ENCODE measurements at places on chromosomes 2 and 18.
A peak's percentile ranks its signal among the peaks of the same experiment; 100 is the strongest.

- no peak for DNase-seq
Measured at GRCh38 chr2:167857416-167857815, 390.0 kb downstream of the STK39 start.

DNA sequence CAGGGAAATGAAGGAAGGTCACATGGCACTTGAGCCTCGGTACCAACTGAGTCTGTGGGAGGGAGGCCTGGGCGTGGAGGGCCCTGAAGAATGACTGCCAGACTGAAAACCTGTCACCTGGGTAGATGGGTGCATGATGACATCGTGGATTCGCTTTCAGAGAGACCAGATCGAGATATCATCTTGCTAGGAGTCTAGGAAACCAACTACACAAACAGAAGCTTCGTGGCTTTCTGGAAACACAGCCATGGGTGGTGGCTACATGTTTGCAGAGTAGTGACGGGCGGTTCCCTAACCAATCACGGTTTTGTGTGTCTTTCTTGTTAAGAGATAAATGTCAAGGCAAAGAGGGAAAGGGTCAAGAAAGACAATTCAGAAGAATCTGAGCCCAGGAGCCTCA lies 155.0 kb downstream of the EIPR1 start:
- peak; percentile 6 for DNase-seq

DNA sequence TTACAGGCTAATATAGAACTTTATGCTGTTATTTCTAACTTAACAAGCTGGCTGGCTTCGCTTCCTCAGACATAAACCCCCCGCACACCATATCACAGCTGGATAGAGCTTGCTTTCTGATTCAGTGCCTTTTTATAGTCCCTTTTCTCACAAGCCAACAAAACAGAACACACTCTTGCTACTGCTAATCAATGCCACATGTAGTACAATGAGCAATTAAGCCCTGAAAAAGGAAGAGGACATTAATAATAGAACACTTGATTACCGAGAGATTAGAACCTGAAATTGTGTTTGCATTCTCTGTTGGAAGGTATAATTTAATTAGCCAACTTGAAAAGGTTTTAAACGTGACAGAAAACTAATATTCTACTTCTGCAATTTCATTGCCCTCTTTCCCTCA lies 267.7 kb upstream of the CYRIA start:
- DNase-seq = no peak

- DNase-seq = no peak
Measured at GRCh38 chr18:1578505-1578904, 673.8 kb downstream of the ADCYAP1 start.

DNA sequence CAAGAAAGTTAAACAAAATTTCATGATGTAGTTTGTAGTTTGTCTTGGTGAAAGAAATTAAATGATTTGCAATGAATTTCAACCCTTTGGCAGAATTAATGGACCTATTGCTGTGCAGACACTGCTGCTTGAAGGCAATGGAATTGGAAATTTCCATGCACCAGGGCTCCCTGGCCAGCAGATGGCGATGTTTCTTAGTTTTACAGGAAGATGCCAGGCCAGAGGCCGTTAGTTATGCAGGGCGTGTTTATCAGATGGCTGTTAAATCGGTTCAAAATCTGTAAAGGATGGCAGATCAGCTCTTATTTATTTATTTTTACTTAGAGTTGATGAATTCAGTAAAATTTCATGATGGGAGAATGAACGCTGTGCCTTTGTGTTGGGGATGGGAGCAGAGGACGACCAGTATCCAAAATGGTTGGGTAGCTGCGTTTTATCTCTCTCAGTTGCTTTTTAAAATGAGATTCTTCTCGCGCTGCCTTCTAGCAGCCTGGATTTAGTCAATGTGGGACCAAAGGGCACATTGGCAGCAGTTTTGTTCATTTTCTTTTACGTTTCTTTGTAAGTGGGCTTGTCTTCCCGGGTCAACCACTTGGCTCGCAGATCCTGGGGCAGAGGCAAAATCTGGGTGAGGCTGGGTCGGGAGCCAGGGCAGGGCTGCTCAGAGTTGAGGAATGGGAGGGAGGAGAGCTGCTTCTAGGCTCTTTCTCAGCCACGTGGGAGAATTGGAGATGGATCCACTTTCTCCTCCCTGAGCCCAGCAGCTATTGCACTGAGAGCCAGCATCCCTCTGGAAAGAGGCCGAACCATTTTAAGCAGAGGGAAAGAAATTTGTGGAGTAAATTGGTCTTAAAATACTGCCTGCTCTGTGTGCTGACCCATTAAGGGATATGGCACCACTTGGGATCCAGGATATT lies 344.0 kb downstream of the PIK3C3 start:
- peak; percentile 78 for DNase-seq

- DNase-seq = peak; percentile 96
Measured at GRCh38 chr2:60515721-60516226, 37.7 kb downstream of the BCL11A start.

DNA sequence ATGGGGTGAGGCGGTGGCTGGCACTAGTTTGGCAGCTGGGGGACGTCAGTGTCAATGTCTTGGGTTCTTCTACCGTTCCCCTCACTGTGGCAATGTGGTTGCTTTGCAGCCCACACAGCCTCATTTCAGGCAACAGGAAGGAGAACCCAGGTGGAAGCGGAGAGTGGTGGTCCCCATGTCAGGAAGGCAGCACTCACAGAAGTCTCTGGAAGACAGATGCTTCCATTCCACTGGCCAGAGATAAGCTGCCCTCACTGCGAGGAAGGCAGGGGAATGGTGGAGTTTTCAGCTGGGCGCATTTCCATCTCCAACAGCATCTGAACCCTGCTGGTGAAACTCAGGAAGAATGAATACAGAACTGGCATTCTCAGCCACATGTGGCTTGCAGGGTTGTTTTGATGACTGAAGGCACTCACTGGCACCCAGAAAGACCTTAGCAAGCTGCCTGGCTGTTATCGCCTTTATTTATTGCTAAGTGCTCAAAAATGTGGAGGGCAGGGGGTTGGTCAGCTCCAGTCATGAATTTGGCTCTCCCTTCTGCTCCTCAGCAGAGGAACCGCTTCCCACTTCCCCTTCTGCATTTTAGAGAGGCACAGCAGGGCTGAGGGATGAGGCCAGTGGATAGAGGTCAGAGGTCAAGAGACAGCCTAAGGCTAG lies 19.4 kb downstream of the KCNIP3 start:
- peak; percentile 31 for DNase-seq

- DNase-seq = peak; percentile 0
Measured at GRCh38 chr2:153622285-153622684, 143.7 kb upstream of the RPRM start.

DNA sequence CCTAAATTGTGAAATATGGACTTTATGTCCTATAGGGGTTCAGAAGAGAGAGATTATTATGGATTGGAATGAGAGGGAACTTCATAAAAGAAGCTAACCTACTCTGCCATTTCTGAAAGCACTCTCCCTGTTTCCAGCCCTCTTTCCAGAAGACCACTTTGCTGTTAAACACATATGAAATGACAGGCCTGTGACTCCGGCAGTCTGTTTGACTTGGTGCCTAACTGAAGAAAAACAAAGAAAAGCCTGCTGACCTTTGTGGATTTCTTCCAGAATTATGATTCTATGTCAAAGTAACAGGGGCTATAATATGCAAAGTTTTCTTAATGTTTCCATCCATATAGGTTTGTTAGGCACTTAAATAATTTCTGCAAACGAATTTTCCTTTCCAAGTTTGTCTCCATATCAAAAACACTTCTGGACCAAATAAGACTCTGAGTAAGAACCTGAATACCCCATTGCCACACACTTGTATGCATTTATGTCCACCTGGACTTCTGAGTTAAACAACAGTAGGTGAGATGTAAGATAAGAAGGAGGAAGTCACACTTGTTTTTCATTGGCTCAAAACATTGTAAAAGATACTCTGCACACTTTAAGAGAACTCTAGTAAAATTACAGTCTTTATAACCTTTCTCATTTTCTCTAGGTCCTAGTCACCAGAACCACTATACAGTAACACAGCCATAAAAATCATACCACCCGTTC lies 111.7 kb downstream of the PIEZO2 start:
- no peak for DNase-seq

DNA sequence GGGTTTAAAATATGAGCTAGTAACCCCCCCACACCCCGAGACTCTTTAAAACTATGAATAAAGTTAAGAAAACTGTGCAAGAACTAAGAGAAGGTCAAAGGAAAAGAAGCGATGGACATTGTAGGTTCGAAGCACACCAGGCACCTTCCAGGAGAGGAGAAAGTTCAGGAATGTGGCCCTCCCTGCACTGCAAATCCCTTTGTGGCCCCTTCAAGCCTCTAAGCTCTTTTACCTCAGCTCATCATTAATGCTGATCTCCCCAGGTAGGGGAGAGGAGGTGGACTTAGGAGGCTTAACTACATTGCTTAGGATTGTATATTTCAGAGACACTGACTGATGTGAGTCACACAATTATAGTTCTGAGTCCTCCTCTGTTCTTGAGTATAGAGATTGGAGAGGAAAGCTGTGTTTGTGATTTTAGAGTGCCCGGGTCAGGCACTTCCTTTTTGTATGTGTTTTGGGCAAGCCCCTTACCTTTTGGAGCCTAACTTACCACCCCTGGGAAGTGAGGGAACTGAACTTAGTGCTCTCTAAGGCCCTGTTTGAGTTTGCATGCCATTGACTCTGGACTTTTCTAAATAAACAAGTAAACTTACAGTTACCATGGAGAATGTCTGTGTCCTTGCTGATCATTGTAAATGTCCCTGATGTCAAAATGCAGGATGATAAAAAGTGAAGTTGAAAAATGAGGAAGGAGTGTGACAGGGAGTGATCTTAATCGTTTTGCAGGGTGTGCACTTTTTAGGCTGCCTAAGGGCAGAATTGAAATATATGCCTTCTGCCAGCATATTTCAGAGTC lies 140.8 kb upstream of the ZEB2 start:
- peak; percentile 60 for DNase-seq

- DNase-seq = no peak
Measured at GRCh38 chr2:120514521-120514920, 168.6 kb downstream of the INHBB start.

GRCh38 chr2:188512456-188512855 lies 220.8 kb downstream of the GULP1 start:
- peak; percentile 69 for DNase-seq

- DNase-seq = no peak
Measured at GRCh38 chr2:24617424-24617823, 126.4 kb downstream of the NCOA1 start.

DNA sequence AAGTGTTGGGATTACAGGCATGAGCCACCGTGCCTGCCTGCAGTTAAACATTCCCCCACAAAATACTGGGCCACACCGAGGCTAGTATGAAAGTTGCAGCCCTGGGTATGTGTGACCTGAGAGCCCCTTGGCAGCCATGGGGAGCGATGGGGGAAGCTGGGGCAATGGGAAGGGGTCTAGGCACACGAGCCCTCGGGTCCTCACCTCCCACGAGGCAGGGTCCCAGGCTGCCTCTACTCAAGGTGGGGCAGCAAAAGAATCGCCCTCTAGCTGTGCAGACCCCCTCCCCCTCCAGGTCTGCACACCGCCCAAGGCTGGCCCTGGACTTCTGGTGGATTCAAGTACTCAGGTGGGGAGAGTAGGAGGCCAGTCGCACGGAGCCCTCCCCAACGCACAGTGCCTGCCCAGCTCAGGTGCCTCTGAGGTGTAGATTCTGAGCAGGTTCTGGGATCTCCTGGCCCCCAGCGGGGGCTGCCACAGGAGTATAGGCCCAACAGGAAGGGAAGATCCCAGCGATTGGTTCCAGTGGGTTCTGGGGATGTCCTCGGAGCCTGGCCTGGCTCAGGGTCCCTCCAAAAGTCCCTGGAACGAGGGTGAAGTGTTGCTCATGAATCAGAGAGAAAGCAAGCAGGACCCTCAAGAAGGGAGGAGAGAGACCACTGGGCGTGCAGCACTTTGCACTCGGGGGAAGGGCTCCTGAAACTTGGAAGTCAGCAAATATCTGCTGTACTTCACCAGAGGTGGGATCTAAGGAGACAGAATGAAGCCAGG lies 2.6 kb downstream of the GPR35 start:
- no peak for DNase-seq

DNA sequence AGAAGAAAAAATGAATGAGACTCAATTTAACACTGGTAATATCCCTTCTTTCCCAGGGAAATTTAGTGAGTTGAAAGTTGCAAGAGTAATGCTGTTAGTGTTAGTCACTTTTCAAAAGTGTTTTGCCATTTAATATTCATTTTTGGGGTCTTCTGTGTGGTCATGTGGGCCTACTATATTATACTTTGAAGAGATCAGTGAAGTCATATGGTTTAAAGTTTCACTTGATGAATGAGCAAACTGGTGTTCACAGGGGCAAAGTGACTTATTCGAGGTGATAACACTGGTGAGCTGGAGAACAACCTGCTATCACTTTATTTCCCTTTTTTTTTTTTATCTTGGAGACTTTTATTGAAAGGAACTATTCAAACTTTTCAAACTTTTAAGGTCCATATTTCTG lies 196.0 kb downstream of the PLCL1 start:
- no peak for DNase-seq

GRCh38 chr2:128558441-128558840 lies 239.8 kb upstream of the HS6ST1 start:
- DNase-seq = no peak

DNA sequence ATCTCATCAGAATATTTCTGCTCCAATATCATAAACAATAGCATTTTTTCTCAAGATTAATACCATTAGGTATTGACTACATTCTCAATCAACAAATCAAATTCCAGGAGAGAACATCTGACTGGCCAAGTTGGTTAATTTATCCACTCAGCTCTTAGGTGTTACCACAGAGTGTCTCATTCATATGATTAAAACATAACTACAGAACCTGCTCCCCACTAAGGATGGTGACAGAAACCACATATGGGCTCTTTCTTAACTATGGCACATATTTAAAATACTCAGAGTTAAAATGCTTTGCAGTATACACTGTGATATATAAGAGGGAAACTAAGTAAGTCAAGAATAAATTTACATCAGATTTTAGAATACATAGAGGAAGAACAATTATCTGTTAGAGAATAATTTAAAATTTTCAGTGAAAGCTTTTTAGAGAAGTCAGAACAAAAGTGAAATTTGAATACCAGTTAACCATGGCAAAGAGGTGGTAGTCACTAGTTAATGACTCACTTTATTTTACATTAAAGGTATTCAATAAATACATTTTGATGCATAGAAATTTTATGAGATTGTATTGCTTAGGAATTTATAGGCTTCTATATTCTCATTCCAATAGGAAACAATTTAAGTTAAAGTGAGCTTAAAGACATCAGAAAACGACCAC lies 1120.8 kb upstream of the TMEFF2 start:
- no peak for DNase-seq

DNA sequence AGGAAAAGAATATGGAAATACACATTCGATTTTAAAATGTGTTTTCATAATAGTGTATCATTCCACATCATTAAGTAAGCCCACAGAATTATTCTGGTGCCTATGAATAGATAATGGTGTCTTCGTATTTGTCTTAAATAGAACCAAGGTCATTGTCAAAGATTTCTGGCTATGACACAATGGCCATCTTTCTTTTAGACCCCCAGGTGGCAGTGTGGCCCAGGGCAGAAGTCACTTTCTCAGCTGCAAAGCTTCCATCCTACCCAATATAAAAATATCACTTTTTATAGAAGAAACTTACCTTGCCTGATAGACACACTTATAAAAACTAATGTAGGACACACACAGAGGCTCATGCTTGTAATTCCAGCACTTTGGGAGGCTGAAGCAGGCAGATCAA lies 57.5 kb downstream of the ZRANB3 start:
- DNase-seq = peak; percentile 41

- no peak for DNase-seq
Measured at GRCh38 chr2:200320344-200320743, 13.9 kb downstream of the SPATS2L start.
